ENCODE measurements at places on chromosomes 12 and 14. TPM values are rescaled to one million over a fixed set of nuclear protein-coding genes. Genes with fewer than 3 reads are reported as not detected.

GRCh38 chr14:92397953-92398564 lies 75.1 kb downstream of the SLC24A4 start:
- no peaks in the 10 kb centered on the region for H3K27me3 ChIP-seq
- no peak overlapping the region for H3K27ac ChIP-seq
- DNase-seq = no peak
- H3K4me1 ChIP-seq = no peaks in the 10 kb centered on the region

- no peaks in the 10 kb centered on the region for H3K27me3 ChIP-seq
- no peaks in the 10 kb centered on the region for H3K36me3 ChIP-seq
- no peak overlapping the region for H3K27ac ChIP-seq
- H3K4me1 ChIP-seq = no peaks in the 10 kb centered on the region
These were observed 259.3 kb downstream of the ADAMTS20 start for GRCh38 chr12:43292699-43293098.

SELPLG gene
- total RNA-seq = 0.15 TPM

DNA sequence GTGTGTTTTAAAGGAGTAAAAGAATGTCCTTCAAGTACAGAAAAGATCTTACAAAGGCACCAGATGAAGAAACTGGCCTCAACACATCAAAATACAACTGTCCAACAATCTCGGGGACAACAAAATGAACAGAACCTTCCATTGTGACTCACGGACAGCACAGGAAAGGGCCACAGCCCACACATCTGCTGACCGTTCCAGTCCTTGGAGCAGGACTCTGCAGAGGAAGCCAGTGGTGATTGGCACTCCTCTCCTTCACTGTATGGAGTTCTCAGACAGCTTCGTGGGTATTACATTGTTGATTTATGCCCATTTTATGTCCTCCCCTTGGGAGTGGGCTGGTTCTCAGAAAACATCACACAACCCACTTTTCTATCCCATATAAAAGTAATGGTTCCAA lies 32.5 kb upstream of the TC2N start:
- no peaks in the 10 kb centered on the region for H3K36me3 ChIP-seq
- H3K4me3 ChIP-seq = no peak overlapping the region
- no peak for DNase-seq
- H3K4me1 ChIP-seq = no peaks in the 10 kb centered on the region
- no peak overlapping the region for H3K27ac ChIP-seq
- no peaks in the 10 kb centered on the region for H3K27me3 ChIP-seq

GRCh38 chr14:90045616-90046015 lies 16.2 kb upstream of the KCNK13 start:
- no peaks in the 10 kb centered on the region for H3K27me3 ChIP-seq
- H3K4me1 ChIP-seq = 0 out of 2 replicates have a peak, but pooled peaks cover 2% of the 10 kb centered on the region
- DNase-seq = no peak
- H3K27ac ChIP-seq = no peak overlapping the region

- H3K27ac ChIP-seq = no peak overlapping the region
- no peaks in the 10 kb centered on the region for H3K36me3 ChIP-seq
- no peak for DNase-seq
- H3K4me3 ChIP-seq = no peak overlapping the region
- no peaks in the 10 kb centered on the region for H3K27me3 ChIP-seq
These were observed 702.9 kb downstream of the TRHDE start for GRCh38 chr12:72974954-72975555.

- H3K4me3 ChIP-seq = no peak overlapping the region
- no peak overlapping the region for H3K27ac ChIP-seq
- no peaks in the 10 kb centered on the region for H3K4me1 ChIP-seq
- H3K27me3 ChIP-seq = no peaks in the 10 kb centered on the region
These were observed 205.1 kb upstream of the FSCB start for GRCh38 chr14:44712024-44712815.

All from SJCRH30 (cell line).